ENCODE measurements at places on chromosomes 5 and 9.

- DNase-seq, result no peak
Observed at GRCh38 chr9:118896324-118897000, 472.8 kb downstream of the BRINP1 start.

- no peak for DNase-seq
Observed at GRCh38 chr9:80841888-80842287, 847.5 kb downstream of the TLE1 start.

GRCh38 chr5:32202394-32202793 is 28.3 kb upstream of the GOLPH3 start:
- DNase-seq, result no peak

GRCh38 chr9:80158554-80159170 is 586.9 kb downstream of the TLE4 start:
- no peak for DNase-seq

DNA sequence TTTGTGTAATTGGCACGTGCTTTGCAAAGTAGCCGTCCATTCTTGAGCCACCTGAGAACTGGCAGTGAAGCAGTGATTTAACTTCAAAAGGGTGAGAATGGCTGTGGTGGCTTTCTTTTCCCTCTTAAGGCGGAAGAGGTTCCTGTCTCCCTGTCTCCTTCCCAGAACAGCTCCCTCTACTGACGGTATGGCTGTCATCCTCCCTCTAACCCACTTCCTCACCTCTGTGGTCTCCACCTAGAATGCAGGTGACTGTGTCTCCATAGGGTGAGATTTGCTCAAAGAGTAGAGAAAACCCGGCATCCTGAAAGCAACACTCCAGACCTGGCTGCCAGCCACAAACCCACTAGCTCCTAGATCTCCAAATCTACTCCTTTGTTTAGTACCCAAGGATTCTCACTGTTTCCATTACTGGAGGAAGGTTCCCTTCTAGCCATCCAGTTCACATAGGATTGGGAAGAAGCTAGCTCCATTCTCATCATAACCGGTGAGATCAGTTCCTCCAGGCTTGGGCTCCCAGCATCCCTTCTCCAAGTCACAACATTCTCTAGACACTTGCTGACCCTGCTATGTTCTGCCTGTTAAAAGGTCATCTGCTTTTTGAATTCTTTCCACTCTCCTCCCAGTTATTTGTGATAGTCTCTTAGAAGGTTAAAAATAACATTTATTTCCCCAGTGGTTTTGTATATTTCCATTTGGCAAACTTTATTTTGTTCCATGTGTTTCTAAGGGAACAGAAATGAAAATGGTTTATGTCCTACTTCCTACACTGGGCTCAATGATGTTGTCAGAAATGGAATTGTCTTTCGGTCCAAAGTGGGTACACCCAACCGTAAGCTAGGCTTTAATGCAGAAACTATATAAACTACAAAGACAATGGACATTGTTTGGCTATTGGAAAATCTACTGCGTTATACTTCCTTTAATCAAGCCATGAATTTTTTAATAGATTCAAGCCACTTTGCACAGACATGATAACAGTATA is 269.4 kb downstream of the CWC27 start:
- peak; percentile 26 for DNase-seq

GRCh38 chr9:115364991-115365390 is 247.0 kb upstream of the TNC start:
- DNase-seq, result no peak

DNA sequence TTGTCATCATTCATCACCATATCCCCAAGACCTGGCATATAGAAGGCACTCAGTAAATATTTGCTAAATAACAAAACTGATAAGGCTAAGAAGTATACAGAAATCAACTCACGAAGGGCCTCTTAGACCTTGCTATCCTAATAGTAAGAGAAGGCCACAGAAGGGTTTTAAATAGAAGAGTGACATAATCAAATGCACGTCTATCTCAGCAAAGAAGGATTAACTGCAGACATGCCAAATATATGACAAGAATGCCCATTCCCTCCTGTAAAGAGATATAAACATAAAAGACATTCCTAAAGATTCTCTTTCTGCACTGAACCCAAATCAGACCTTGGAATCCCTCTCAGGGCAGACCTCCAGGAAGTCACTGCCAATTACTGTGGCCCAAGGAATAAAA is 34.1 kb downstream of the ECPAS start:
- no peak for DNase-seq

- DNase-seq, result no peak
Observed at GRCh38 chr5:157278319-157279037, 12.6 kb downstream of the CYFIP2 start.

- DNase-seq, result no peak
Observed at GRCh38 chr5:142295960-142296860, 28.6 kb downstream of the SPRY4 start.
